ENCODE measurements at places on chromosomes 2 and 18. TPM values are rescaled to one million over a fixed set of nuclear protein-coding genes. Genes with fewer than 3 reads are reported as not detected.

GRCh38 chr2:147696426-147696825 is 148.4 kb upstream of the ACVR2A start:
- DNase-seq, result no peak

GRCh38 chr2:46942143-46942526 is 26.5 kb upstream of the MCFD2 start:
- DNase-seq, result no peak

DNA sequence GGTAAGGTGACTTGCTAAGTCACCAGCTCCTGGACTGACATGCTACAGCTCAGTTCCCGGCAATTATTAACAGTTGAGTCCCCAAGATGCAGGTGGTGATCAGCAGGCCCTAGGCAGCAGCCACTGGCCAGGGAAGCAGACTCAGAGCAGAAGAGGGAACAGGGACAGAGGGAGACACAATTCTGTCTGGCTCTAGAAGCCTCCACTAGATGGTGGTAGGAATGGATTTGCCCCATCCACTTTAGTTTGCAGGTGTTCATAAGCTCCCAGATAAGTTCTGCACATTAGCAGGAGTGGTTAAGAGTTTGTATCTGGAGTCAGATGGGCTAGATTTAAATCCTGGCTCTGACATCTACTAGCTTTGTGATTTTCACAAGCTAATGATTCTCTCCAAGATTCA is 25.5 kb upstream of the SLC1A4 start:
- DNase-seq, result no peak

- DNase-seq, result no peak
Observed at GRCh38 chr2:39216346-39217191, 27.2 kb downstream of the CDKL4 start.

The PLCD4 gene
- total RNA-seq, result 35.9 TPM

The TUBA3D gene
- not detected for total RNA-seq

The PLGLB1 gene
- total RNA-seq, result 1.1 TPM
